ENCODE measurements at places on chromosomes 6 and 20. TPM values are rescaled to one million over a fixed set of nuclear protein-coding genes. Genes with fewer than 3 reads are reported as not detected.

Gene C6orf52
- total RNA-seq, result not detected

Gene GJA10
- total RNA-seq, result not detected

Gene HSP90AB1
- total RNA-seq, result 1,019 TPM

Gene EPHA7
- not detected for total RNA-seq

GRCh38 chr6:157665180-157665579 lies 157.9 kb upstream of the SNX9 start:
- ATAC-seq, result no peak

GRCh38 chr6:22081709-22082108 lies 215.1 kb downstream of the PRL start:
- no peak for ATAC-seq

GRCh38 chr20:56582542-56582941 lies 46.6 kb upstream of the TFAP2C start:
- ATAC-seq, result no peak

- no peak for ATAC-seq
These were observed 31.8 kb upstream of the CCDC167 start for GRCh38 chr6:37531437-37532036.

DNA sequence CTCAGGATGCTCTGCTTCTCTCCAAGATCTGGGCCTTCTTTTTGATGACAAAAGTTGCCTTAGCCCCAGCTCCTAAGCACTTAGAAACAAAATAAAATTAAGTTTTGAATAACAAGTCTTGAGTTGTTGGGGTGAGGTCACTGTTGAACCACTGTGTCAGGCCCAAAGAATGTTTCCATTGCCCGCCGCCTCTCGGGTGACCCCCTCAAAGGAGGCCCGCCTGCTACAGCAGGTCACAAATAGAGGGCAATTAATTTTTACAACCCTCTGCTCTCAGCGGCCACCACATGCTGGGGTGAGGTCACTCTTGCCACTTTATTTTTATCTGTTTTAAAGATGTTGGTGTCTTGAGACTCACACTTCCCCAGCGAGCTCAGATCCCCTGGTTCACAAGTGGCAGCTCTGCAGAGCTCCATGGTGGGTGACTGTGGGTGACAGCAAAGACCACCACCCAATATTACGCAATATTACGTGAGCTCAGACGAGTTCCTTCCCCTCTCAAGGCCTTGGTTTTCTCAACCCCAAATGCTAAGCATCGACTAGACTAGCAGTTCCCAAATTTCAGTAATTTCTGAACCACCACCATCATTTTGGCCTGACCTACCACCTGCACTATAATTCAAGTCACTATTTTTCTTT lies 247.7 kb upstream of the PMEPA1 start:
- ATAC-seq, result no peak

DNA sequence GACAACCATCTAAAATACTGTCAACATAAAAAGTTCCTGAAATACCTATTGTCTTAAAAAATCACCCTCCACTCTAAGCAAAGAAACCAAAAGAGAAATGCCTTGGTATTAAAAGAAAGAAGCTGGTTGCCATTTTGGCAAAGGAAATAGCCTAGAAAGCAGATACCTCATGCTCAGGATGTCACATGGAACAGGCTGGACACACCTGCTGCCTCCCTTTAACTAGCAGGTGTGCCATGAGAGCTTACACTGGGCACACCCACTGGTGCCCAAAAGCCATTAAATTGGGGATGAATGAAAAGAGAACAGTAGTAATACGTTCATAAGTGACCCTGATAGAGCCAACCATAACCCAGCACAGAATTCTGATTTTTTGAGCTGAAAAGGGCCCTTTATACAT lies 1.5 kb downstream of the SLC23A2 start:
- no peak for ATAC-seq

DNA sequence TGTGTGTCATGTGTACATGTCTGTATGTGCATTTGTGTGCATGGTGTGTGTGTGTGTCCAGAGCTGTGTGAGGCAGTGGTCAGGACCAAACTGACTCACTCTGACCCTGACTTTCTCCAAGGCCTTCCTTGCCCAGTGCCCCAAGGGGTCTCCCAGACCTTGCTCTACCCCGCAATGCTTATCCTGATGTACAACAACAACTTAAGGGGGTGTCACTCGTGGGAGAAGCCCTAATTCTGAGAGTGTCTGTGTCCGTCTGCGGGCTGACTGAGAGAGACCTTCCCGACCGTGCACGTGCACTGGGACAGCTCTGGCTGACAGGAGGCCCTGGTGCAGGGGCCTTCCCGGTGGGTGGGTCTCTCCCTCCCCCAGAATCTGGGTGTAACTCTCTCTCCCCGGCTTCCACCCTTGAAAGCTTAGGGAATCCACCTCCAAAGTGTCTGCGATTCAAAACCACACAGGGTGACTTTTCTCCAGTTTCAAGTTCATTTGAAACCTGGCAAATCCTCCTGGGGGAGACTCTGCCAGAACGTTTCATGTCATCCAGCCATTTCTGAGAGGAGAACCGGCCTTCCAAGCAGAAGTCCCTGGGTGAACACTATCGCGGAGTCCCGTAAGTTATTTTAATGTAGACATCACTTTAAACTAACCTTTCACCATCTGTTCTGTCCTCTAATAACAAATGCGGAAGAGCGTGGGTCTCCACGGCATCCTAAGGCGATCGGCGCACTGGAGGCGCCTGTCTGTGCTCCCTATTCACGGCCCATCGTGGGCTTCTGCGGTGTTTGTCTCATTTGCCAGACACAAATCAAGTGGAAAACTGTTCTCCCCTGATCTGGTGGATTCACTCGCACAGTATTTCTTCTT lies 225.5 kb downstream of the TAF4 start:
- ATAC-seq, result no peak

GRCh38 chr20:48773837-48774418 lies 53.9 kb downstream of the PREX1 start:
- ATAC-seq, result no peak

- ATAC-seq, result no peak
These were observed 27.2 kb upstream of the CNKSR3 start for GRCh38 chr6:154537511-154538325.

GRCh38 chr6:144315226-144315980 lies 30.3 kb downstream of the UTRN start:
- ATAC-seq, result no peak

GRCh38 chr6:136640132-136640915 lies 90.1 kb upstream of the MAP7 start:
- no peak for ATAC-seq
